NCI-H748 treated with DMSO at 0.1 percent for 48 hours (cell line): ENCODE measurements at places on chromosomes 11 and 22.

DNA sequence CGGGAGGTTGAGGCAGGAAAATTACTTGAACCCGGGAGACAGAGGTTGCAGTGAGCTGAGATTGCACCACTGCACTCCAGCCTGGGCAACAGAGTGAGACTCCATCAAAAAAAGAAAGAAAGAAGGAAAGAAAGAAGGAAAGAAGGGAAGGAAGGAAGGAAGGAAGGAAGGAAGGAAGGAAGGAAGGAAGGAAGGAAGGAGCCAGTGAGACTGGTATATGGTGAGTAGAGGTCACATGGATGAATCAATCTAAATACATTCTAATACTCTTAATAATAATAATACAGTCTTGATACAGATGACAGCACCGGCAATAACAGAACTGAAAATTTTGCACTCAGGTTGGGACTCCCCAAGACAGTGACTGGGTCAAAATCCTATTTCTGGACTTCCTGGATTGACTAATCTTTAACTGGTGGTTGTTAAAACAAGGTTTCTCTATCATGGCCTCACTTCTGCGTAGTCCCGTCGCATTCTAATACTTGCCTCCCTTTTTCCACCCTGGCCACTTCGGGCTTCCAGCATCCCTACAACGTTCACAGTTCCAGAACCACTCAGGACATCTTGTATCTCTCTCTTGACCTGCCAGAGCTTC lies 53.5 kb upstream of the EIF3M start:
- no peak for DNase-seq

- DNase-seq: no peak
Measured at GRCh38 chr11:77147668-77148321, 19.7 kb downstream of the MYO7A start.

DNA sequence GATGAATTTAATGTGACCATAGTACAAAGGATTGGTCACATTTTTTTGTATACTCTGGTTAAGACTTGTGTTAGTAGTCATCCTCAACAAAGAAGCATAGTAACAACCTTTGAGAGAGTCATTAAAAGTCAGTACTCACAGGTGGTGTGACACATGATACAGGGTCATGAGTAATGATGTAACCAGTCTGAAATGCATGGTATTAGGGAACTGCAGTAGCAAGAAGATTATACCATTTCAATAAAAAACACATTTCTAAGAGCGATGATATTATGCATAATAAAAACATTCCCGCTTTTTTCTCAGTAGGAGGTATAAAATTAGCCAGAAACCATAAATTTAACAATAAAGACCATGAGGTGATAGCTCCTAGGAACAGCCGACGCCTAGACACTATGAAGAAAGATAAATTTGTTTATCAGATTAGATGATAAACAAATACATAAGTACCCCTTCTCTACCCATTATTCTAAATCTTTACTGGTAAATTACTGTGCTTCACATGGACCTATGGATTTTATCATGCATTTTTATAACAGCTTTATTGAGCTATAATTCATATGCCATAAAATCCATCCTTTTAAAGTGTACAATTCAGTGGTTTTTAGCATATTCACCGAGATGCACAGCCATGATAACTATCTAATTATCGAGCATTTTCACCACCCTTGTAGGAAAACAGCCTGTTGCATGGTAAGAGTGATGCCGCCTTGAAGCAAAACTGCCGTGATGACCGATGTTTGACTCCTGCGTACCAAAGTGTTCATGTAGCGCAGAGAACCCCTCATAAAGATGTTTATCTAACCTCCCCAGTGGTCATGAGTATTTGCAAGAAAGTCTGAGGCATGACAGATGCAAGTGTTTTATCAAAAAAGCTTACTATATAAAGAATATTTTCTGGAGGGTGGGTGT lies 41.8 kb downstream of the TMPRSS5 start:
- no peak for DNase-seq

GRCh38 chr11:78535027-78535426 lies 39.6 kb downstream of the NARS2 start:
- DNase-seq: no peak

DNA sequence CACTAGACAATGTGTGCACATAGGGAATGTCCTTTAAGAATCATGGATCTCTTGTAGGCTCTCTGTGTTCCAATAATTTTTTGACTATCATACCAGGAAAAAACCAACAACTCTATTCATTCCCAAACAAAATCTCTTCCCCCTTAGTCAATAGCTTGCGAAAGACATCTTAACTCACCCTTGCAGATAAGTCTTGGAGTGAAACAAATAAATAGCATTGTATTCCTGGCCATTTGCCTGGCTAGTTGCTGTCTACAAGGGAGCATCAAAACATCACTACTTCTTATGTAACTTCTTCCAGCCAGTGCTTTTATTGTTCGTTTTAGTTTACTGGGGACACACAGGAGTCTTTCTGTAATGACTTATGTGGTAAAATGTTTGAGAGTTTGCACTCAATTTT lies 29.4 kb downstream of the SCN3B start:
- DNase-seq: no peak

DNA sequence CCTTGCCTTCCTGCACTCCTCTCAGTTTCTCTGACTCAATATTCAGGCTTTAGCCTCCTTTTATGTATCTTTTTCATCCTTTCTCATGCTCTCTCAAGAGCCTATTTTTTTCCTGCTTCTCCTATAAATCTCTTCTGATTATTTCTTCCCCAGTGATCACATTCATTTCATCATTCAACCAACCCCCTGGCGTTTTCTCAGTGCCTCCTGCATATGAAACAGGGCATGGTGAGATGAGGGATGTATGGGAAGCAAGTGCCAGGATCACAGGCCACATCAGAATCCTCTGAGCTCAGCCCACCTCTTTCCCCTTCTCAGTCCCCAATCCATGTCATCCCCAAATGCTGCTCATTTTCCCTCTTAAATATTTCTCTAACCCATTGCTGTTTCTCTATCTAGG lies 38.7 kb upstream of the NRIP3 start:
- no peak for DNase-seq

DNA sequence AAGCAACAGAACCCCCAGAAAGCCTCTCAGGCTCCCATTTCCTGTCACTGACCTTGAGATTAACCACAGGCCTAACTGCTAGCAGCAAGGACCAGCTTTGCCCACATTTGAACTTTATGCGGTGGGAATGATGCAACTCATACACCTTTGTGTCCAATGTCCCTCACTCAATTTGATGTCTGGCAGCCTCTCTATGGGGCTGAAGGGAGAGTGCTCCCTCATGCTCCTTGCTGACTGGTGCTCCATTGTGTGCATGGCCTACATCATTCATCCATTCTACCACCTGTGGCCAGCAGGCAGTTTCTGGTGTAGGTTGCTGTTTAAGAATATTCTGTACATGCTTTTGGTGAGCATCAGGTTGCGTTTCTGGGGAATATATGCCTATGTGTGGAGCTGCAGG lies 31.9 kb downstream of the KCNQ1OT1 start:
- DNase-seq: no peak

GRCh38 chr11:16924826-16925560 lies 89.2 kb downstream of the PLEKHA7 start:
- DNase-seq: no peak

DNA sequence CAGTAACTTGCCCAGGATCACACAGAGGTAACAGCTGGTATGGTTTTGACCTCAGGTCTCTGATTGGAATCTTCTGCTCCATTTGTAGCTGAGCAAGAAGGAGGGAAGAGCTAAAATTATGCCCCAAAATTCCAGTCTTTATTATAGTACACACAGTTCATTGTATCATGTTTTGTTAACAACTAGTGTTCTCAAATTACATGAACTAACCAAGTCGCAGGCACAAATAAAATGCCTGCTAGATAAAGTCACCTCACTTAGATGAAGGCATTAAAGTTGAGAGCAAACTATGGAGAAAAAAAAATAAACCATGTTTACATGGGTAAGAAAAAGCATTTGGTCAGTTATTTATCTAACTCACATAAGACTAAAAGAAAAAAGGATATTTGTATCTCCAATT lies 58.8 kb downstream of the PDGFD start:
- no peak for DNase-seq

DNA sequence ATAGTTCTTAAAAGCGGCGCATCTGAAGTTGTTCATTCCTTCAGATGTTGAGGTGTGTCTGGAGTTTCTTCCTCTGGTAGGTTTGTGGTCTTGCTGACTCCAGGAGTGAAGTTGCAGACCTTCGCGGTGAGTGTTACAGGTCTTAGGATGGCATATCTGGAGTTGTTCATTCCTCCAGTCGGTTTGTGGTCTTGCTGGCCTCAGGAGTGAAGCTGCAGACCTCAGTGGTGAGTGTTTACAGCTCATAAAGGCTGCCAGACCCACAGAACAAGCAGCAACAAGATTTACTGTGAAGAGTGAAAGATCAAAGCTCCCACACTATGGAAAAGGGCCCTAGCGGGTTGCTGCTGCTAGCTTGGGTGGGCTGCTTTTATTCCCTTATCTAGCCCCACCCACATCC lies 201.7 kb upstream of the PDGFD start:
- DNase-seq: no peak

GRCh38 chr11:134246100-134246499 lies 7.1 kb downstream of the THYN1 start:
- DNase-seq: no peak

- no peak for DNase-seq
Measured at GRCh38 chr11:115182282-115182955, 321.8 kb downstream of the CADM1 start.

DNA sequence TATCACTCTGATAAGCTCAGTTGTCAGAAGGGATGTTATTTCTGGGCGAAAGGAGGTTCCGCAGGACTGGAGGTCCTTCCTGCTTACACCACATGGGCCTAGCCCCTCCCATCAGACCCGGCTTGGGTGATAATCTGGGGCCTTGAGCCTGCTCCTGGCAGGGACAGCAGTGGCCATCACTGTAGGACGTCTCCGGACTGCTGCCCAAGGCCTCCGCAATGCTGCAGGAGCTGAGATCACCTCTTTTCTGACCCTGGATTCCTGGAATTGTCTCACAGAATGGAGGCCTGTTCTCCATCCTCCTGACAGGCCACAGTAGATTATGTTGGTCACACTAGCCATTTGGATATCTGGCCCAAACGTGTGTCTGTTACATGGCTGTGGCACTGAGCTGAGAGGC lies 9.2 kb upstream of the BIK start:
- DNase-seq: no peak

GRCh38 chr11:18264035-18264434 lies 2.0 kb upstream of the SAA1 start:
- DNase-seq: no peak

GRCh38 chr11:88508418-88508758 lies 170.9 kb upstream of the CTSC start:
- DNase-seq: no peak

DNA sequence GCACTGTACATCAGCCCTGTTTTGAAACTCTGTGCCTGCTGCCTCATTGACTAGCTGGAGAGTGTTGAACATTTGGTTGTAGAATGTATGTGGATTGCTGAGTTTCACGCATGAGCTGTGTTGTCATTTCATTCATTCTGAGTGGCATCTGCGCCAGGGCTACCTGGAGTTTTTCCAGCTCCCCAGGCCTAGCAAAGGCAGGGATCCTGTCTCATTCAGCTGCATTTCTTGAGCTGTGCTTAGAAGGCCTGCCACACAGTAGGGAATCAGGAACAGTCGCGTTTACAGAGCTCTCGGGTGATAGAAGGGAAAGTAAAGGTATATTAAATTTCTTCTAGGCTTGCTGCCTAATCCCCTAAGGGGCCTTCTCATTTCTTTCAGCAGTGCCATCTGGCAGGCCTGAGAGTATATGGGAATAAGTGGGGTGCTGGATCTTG lies 44.3 kb downstream of the PTPRJ start:
- no peak for DNase-seq

DNA sequence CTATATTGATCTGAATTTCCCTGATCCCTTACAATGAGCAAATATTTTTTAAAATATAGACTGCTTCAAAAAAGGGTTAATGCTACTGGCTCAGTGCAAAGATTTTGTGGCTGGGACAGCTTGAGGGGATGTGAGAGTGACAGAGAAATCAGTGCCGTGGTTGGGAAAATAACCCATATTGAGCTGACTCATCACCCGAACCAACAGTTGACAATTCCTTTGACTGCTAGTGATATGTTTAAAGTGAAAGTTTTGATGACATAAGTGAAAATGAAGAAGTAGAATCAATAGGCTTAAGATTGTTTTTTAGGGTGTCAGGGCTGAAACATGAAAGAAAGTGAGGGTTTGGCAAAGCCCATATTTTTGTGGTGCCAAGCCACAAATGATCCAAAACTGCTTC lies 257.1 kb upstream of the TENM4 start:
- no peak for DNase-seq

DNA sequence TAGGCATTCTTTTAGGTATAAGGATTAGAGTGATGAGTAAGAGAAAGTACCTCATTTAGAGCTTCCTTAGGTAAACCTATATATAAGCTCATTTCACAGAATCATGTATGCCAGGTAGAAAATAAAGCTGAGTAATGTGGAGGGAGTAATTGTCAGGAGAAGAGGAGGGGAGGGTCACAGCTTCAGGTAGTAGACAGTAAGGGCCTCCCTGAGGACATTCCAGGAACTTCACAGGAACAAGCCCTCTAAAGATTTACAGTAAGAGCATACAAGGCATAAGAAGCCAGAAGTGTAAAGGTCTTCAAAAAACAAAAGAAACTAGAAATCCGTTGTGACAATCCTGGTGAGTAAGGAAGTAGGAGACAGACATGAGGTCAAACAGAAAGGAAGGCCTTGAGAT lies 57.6 kb downstream of the USP47 start:
- no peak for DNase-seq

DNA sequence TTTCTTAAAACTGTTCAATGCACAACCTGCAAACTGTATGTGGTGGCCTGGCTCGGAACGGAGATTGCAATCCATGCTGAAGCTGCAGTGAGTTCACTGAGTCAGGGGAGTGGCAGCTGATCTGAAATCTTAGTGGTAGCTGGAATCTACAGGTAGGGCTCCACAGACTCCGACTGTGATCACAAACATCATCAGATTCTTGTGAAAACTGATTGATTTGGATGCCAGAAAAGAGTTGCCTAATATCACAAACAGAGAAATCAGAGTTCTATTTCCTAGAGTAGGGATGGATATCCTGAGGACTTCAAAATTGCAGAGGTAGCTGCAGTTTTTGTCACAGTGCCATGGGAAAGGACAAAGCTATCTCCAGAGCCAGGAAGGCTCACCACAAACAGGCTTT lies 57.5 kb upstream of the SC5D start:
- DNase-seq: no peak
